ENCODE measurements at places on chromosomes 11 and 22. TPM values are rescaled to one million over a fixed set of nuclear protein-coding genes. Genes with fewer than 3 reads are reported as not detected.

DNA sequence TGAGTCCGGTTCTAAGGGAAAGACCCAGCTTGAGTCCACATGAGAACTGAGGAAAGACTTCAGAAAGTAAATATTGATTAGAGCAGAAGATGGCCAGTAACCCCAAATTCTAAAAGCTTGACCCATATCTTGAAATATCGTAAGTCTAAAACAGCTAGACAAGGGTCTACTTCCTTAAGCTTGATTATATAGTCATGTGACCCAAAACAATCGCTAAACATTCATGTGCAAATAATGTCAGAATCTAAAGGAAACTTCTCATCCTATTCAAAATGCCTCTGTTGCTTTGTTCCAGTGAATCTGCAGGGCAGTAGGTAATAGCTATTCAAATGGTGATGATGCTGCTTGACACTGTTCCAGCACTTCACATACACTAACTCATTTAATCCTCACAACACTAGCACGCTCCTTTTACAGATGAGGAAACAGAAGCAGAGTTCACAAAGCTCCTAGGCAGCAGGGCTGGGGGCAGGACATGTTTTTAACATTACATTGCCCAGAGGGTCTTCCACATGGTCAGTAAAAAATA lies 52.6 kb downstream of the TCF20 start:
- DNase-seq = no peak

- peak; percentile 9 for DNase-seq
Measured at GRCh38 chr11:130737041-130737830, 179.0 kb downstream of the SNX19 start.

- DNase-seq = no peak
Measured at GRCh38 chr22:36212901-36213300, 11.3 kb upstream of the APOL4 start.

The TST gene
- 24.0 TPM for total RNA-seq

- no peak for DNase-seq
Measured at GRCh38 chr22:25750569-25751173, 8.7 kb downstream of the MYO18B start.

- DNase-seq = peak; percentile 47
Measured at GRCh38 chr22:41517172-41518047, 26.9 kb downstream of the POLR3H start.

GRCh38 chr11:67996622-67997474 lies 7.0 kb downstream of the UNC93B1 start:
- DNase-seq = no peak

The ASRGL1 gene
- 25.8 TPM for total RNA-seq

Data from M059J (cell line).